Ecto neural progenitor cell (in vitro differentiated cells): ENCODE measurements at places on chromosomes 2 and 18.

DNA sequence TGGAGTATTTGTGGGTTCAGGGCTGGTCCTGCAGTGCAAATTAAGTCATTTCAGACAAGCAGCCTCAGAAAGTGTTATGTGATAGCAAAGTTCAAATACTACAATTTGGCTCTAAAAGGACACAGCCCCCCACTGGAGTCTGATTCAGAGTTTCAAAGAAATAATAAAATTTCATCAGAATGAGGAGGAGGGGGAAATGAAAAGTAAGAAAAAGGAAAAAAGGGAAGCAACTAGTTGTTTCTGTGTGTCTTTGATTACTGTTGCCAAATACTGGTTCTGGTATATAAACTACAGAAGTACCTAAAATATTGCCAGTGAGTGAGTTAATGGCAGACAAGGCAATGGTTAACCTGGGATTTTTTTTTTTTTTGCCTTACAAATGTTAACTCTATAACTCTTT is 773.9 kb downstream of the BCL11A start:
- DNase-seq: no peak

- no peak for DNase-seq
These were observed 695.8 kb downstream of the RNF144A start for GRCh38 chr2:7612969-7613368.

DNA sequence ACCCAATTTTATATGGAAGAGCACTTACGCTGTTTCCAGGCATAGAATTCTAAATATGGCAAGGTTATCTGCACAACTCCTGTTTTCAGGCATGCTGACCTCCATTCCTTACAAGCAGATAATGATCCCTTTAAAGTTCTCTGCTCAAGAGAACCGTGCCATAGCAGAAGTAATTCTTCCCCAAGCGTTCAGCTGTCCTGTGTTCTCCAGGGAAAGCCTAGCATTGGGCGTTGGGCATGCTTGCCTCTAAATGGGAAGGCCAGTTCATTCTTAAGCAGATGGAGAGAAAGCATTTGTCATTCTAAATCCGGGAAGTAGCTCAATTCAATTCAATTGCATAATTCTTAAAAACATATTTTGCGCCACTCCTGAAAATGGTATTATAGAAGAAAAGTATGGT is 55.7 kb upstream of the EML4 start:
- DNase-seq: no peak

DNA sequence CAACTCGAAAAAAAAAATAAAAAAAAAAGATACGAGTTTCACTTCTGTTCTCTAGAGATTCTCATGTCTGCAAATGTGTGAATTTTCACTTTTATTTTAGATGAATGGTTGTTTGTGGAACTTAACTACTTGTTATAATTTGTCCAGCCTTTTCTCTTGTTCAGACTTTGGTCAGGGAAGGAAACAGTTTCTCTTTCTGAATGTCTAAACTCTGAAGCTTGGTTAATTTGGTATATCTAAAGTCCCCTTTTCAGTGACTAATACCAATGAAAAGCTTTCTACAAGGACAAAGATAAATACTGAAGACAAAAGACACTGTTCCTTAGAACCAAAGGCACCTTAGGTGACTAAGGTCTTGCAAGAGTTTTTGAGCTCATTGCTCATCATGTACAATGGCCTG is 144.4 kb upstream of the PIEZO2 start:
- DNase-seq: no peak

GRCh38 chr2:178426388-178426787 is 24.6 kb downstream of the PRKRA start:
- no peak for DNase-seq

- no peak for DNase-seq
These were observed 52.3 kb downstream of the FOXI3 start for GRCh38 chr2:88400037-88400767.

DNA sequence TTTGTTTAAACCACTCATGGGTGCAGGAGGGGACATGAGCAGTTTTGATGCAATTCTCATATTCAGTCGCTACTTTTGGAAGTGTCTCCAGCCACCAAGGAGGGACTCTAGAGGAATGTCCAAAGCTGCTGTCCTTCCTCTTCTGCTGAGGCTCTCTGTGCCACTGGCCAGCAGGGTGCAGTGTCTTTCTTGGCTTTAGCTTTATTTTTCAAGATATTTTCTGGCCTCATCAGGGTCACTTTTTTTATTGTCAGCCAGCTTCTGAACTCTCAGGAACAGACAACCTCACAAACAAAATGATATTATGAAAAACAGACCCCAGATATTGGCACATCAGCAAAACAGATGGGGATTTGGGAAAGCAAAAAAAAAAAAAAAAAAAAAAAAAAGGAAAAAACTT is 289.3 kb upstream of the ZSWIM2 start:
- DNase-seq: peak; percentile 50

DNA sequence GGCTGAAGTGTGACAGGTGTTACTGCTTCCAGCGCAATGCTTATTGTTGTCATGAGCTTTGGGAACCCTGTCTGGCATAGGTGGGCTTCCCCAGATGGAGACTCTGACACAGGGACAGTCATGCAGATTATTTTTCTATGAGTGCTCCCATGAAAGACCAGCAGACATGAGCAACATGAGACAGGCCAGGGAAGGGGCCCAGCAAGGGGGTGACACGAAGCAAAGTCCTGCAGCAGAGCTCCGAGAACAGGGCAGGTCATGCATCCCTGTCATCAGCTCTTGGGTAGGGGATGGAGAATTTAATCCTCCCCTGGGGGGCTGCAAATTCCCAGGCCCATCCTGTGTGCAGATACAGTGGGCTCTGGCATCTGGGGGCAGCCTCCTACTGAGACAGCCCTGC is 77.4 kb downstream of the CTAGE1 start:
- no peak for DNase-seq

DNA sequence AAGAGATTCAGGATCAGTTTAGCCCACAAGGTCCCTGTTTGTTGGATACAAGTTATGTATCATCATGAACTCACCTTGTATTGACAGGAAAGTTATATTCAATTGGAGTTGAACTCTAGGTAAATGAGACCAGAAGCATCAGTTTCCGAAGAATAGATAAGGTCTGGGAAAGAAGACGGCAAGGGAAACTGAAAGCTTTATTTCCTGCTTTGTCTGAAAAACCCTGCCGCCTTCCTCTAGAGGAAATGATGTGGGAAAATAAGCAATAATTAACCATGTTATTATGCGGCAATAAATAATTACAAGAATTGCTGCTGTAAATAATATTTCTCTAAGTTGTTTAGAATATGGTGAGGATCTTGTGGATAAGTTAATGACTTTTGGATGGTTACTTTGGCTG is 32.0 kb downstream of the LPIN1 start:
- DNase-seq: no peak

DNA sequence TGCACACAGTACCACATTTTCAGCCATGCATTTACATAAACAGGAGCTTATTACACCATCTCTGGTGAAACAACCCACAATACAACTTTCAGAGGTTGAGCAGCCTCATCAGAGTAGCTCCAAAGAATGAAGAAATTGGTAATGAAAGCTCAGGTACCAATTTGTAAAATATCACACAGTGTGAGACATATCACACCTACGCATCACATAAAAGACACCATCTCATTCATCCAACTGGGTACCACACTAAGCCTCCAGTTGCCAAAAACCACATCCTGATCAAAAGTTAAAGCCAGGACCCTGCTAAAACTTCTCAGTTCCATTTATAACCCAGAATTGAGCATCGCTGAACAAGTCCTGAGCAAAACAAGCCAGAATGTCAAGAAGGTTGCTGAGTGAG is 4.6 kb downstream of the TMEM163 start:
- DNase-seq: no peak
